ENCODE measurements at places on chromosomes 2 and 18.
A peak's percentile ranks its signal among the peaks of the same experiment; 100 is the strongest.

- no peak for DNase-seq
Observed at GRCh38 chr2:45559436-45559835, 51.6 kb downstream of the SRBD1 start.

DNA sequence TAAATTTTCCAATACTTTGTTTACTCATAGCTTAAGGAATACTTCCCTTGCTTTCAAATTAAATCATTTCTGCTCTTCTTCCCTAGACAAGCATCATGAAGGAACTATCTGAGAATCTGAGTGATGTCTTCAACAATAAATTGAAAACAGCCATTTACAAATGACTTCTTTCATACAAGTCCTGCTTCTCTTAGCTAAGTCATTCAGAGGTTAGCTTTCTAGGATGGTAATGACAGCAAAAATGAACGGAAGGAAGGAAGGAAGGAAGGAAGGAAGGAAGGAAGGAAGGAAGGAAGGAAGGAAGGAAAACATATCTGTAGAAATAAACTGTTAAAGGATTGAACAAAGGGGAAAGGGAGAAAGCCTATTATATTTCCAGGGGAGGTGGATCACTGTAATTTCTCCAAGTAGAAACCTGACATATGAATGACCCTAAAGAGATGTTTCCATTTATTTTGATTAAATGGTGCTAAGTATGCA, 335.0 kb upstream of the KYNU start:
- DNase-seq: no peak

GRCh38 chr2:187549951-187550555, 4.2 kb downstream of the TFPI start:
- no peak for DNase-seq

- DNase-seq: no peak
Observed at GRCh38 chr2:66853585-66853984, 418.7 kb downstream of the MEIS1 start.

DNA sequence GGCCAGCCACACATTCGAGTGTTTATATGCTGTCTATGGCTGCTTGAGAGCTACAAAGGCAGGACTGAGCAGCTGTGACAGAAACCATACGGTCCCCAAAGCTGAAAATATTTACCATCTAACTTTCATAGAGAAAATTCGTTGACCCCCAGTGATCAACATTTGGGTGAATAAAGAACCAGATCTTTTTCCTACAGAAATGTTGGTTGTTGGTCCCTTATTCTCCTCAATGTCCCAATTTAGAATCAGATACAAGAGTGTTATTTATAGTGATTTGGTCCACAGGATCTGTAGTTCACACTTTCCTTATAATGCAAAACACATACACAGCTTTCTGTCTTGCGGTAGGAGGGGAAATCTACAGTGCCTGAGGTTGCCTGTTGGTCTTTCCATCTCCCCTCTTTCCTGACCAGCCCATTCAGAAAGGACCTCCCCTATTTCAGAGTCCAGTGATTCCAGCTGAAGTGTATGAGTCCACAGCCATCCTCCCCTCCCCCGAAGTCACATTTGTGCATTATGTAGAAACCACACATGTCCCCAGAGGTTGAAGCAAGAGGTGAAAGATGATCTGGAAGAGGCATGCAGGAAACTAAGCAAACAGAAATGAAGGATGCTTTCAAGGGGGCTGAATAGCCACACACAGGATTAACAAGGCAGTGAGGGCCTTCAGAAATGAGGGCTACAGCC, 61.9 kb downstream of the SPRED2 start:
- no peak for DNase-seq

DNA sequence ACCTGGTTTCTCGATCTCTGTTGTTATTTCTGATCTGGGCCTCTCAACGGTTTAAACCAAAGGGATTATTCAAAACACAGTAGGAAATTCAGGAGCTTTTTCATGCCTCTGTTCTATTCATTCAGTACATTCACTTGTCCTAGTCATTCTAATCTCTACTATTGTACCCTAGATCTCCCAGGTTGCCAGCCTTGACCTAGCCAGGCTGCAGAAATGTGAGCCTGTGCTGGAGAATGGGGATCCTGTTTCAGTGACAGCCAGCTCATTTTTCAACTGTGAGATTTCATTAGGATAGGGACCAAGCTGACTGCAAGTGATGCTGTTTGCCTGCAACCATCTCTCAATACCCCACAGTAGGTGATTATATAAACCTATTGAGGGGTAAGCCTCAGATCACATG, 186.2 kb downstream of the CMPK2 start:
- no peak for DNase-seq

DNA sequence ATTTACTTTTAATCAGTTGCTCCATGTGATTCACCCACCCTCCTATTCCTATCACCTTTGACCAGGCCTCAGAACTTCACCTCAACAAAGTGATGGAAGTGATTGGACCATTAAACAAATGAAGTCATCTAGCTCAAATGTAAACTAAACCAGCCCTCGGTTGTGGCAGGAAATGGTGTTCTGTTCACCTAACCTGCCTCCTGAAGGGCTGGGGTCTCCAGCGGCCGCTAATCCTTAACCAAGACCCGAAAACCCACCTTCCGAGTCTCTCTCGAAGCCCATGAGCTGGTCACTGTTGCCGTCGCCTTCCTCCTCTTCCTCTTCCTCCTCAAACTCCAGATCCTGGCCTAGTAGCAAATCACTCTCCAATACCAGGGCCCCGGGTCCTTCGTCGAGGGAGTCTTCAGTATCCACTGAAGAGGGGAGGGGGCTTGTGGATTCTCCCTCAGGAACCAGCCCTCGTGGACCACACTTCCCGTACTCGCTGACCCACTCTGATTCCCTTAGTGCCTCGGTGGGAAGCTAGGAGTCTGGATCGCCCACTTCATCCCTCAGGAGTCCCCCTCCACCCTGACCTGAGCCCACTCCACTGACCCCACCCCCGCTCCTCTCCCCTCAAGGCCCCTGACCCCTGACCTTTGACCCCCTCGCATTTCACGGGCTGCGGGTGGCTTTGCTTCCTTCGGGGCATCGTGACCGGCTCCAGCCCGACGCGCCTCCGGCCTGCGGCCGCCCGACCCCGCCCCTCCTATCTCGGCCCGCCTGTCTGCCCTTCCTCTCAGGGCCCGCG, 503 bp downstream of the ZNF513 start:
- DNase-seq: no peak

GRCh38 chr2:164837807-164838206, 3.8 kb downstream of the COBLL1 start:
- DNase-seq: no peak

DNA sequence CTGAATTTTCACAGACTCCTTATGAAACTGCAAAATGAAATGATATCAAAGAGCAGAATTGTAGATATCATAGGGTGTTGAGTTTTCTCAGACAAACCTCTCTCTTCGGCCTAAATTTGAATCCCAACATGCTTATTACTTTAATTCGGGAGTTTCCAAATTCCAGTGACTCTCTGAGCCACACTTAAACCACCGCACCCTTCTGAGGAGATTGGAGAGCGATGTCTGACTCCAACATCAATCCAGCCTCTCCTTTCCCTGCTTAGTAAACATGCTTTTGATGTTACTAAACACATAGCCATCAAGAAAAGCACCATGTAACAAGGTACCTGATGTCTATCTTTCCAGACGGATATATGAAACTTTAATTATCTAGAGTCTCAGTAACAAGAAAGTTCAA, 103.1 kb upstream of the ARHGAP28 start:
- no peak for DNase-seq

DNA sequence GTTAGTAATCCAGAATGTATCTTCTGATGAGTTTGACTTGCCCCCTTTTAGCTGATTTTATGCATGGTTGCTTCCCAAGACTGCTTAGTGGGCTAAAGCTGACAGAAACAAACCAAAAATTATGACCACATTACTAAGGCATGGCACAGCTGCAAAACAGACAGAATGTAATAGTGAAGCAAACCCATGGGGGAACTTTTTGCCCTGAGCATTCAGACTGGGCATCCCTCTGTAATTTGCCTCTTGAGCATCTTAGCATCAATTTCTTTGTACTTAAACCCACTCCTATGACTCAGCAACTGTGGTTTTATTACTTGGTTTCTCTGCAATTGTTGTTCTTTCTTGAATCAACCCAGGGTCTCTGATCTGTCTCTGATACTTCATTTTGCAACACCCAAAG, 487.3 kb upstream of the DCC start:
- no peak for DNase-seq

- peak; percentile 58 for DNase-seq
Observed at GRCh38 chr2:201448701-201449100, 2.6 kb downstream of the TRAK2 start.

DNA sequence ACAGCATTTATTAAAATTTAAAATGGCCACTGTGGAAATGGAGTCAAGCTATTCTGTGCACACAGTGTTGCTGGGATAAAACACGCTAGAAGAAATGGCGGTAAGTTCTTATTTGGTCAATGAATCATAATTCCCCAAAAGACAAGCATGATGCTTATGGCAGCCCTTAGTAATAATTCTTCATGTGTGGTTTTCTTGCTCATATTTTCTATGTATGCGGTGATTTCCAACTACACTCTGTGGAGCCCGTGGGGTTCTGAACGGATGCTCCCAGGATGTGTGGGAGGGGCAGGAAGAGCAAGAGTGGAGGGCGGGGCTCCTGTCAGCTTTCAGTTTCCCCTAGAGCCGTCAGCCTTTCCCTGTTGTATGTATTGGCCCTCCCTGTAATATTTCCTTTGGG, 91.7 kb upstream of the RMDN2 start:
- no peak for DNase-seq

GRCh38 chr18:26772691-26773090, 92.8 kb downstream of the AQP4 start:
- no peak for DNase-seq

GRCh38 chr2:96156926-96157648, 11.8 kb upstream of the DUSP2 start:
- DNase-seq: peak; percentile 51

DNA sequence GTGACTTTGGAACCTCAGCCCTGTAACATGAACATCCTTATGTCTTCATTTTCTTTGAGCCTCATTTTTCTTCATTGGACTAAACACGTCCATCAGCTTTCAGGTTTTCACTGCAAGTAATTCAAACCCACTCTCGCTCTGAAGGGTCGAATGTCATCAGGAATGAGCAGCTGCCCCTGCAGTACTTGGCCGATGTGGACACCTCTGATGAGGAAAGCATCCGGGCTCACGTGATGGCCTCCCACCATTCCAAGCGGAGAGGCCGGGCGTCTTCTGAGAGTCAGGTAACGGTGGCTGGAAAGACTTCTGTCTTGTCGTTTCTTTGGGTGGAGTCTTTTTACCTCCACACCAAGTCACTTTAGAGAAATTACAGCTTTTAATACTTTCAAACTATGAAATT, 39.1 kb upstream of the PRLH start:
- no peak for DNase-seq

- no peak for DNase-seq
Observed at GRCh38 chr2:10591207-10591606, 98.6 kb downstream of the NOL10 start.

DNA sequence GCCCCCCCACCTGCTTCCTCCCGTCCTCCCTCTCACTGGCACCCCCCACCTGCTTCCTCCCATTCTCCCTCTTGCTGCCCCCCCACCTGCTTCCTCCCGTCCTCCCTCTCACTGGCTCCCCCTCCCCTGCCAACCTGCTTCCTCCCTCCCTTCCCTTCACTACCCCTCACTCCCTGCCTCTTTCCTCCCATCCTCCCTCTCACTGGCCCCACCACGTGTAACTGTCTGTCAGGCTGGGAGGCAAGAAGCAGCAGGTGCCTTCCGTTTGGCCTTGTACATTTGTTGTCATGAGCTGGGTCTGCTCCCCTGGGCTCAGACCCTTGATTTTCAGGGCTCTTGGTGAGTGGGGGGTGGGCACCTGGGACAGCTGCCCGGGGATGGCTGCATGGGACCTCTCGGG, 19.1 kb downstream of the RTP5 start:
- DNase-seq: no peak

GRCh38 chr18:41072946-41073345, 882.1 kb upstream of the PIK3C3 start:
- DNase-seq: no peak

- no peak for DNase-seq
Observed at GRCh38 chr2:224645722-224646121, 60.6 kb upstream of the CUL3 start.

- no peak for DNase-seq
Observed at GRCh38 chr2:168317282-168317681, 69.9 kb upstream of the STK39 start.

DNA sequence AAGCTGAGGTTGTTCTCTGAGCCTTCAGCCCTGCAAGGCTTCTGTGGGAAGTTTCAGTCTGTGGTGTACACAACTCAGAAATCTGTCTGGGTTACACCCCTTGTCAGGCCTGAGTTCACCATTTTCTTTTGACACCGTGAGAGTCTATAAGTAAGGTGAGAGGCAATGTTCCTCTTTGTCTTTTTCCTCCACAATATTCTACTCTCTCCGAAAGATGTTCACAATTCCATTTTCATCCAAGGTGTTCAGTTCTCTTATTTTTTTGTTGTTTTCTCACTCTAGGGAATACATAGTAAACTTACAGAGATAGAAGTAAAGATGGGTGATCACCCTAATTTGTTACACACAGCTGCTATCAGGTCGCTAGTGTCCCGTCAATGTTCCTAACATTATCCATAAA, 3.2 kb downstream of the ERMN start:
- no peak for DNase-seq

DNA sequence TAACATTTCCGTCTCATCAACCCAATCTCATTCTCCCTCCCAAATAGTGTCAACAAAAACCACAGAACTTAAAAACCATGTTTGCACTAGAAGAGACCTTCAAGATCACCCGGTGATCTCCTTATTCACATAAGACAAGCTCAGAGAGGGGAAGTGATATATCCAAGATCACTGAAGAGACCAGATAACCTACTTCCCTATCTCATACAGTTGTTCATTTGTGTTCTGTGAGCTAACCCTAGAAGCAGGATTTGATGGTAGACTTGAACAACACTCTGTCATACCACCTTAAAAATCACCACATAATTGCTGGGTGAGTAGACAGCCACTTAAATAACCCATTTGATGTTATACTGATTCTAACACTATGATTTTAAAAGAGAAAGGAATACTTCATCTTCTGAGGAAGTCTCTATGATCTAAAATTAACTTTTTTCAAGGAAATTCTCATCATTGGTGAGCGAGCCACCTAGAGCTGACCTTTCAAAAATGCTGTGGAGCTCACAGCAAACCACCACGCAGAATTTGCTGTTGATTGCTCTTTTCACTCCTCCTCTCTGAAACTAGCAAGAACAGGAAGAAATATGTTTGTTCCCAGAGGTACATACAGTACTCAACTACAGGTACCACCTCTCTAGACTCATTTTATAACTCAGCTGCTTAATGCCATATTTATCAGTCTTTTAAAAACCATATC, 15.1 kb downstream of the AAK1 start:
- DNase-seq: no peak

All from CD4-positive, alpha-beta T cell treated with Interleukin-15 for 1 hour (primary cell).